Cardiac septum (tissue), 1 donor: ENCODE measurements at places on chromosomes 7 and 10. TPM values are rescaled to one million over a fixed set of nuclear protein-coding genes. Genes with fewer than 3 reads are reported as not detected.

UPK3B gene
- total RNA-seq: 0.38 TPM

PDZD7 gene
- 0.40 TPM for total RNA-seq

DNA sequence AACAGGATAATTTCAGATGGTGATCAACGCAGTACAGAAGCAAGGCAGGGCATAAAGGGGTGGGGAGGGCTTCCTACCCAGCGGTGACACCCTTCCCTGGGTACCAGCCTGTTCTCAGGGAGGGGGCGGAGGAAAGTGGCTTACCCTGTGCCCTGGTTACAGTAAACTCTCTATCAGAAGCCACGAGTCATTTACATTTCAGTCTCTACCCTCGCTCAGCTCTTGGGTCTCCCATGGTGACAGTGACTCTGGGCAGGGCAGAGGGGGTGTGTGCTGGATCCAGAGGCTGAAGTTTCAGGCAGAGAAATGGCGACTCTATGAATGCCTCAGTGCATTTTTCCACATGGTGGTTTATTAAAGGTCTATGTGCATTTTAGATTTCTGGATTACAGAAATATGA, 107.0 kb downstream of the ADARB2 start:
- no peak for DNase-seq

- no peak for DNase-seq
These were observed 8.8 kb downstream of the ASB10 start for GRCh38 chr7:151178236-151178635.

GRCh38 chr7:77222819-77223218, 23.2 kb upstream of the FGL2 start:
- no peak for DNase-seq

SLC16A12 gene
- 3.1 TPM for total RNA-seq

- no peak for DNase-seq
These were observed 238.6 kb downstream of the CNTNAP2 start for GRCh38 chr7:146355216-146355615.

GRCh38 chr7:101234636-101235035, 3.0 kb downstream of the CLDN15 start:
- no peak for DNase-seq
